ENCODE measurements at places on chromosomes 11 and 22.

DNA sequence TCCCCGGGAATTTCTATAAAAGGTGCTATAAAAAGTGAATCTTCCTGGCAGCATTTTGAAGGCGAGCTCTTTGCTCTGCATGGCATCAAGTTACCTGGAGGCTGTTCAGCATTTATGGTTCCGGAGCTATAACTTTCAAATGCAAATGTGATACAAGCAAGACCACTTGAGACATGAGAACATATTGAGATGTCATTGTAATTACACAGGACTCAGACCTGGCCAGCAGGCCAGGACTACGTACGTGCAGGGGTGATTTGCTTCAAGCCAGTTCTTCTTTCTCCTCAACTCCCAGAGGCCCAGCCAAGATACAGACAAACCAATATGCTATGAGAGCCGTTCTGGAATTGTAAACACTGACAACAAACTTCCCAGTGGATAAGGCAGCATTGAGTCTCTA lies 227.4 kb upstream of the FAT3 start:
- no peak for DNase-seq

DNA sequence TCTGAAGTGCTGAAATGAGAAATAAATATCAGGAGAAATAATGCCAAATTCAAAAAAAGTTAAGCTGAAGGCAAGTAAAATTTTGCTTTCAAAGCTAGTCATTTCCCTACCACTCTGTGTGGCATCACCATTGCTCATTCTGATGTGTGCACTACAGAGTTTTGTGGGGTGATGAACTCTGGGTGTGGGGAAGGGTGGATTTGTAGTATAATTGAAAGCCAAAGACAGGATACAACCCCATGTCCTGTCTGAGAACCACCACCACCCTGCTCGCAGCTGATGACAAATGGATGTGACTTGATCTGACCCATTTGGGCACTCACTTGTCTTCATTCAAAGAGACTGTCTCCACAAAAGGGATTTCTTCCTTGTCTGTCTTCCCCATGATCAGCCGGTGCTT lies 19.3 kb upstream of the TMEM9B start:
- DNase-seq, result no peak

GRCh38 chr22:19571207-19571795 lies 47.1 kb upstream of the CLDN5 start:
- DNase-seq, result no peak

GRCh38 chr22:25690798-25691197 lies 51.2 kb upstream of the MYO18B start:
- DNase-seq, result no peak

DNA sequence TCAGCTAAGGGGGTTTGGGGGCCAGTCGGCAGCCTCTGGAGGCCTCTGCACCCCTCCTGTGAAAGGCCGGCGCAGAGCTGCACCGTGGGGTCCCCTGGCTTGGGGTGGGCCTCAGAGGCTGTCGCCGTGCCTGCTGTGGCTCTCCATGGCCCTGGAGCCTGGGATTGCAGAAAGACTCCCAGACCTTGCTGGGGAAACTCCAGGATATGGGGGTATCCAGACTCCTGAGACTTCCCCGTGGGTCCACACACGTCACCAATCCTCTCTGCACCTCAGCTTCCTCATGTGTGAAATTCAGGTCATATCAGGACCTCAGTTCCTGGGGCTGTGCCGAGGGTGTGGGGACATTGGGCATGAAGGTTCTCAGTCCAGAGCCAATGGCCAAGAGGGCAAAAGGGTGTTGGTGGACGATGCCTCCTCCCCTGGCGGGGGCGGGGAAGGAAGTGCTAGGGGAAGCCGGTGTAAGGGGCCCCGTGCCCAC lies 97.1 kb downstream of the KCNQ1 start:
- no peak for DNase-seq

- no peak for DNase-seq
Observed at GRCh38 chr11:47308050-47308823, 38.3 kb downstream of the MADD start.

DNA sequence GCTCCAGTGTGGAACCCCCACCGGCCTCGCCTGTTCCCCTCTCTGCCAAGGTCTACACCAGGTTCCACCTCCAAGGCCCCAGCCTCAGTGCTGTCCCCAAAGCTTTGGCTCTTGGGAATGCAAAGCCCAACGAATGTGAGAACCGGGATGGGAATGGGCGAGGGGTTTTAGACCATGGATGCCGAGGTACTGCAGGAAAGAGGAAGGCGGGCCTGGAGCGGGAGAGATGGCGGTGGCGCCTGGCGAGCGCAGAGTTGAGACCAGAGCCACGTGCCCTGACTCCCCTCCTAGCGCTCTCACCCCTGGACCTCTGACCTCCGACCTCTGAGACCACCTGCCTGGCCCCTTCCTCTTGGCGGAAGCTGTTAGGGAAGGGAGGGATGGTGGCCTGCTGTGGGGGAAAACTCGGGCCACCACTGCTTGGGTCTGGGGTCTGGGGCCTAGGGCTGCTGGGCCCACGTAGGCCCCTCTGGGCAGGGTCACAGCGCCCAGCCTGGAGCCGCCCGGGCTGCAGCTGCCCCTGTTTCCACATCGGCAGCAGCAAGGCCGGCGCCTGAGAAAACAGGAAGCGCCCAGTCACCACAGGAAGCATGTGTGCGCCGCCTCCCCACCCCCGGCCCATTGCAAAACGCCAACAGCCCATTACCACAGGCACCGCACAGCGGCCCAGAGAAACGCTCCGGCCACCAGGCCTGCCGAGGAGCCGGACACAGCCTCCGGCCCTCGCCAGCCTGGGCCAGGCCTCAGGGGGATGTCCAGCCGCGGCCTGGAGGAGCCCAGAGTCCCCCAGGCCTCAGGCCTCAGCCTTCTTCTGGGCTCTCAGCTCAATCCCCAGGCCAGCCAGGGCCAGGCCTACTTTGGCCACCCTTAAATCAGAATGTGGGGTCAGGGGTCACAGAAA lies 13.8 kb upstream of the SLC39A13 start:
- DNase-seq, result peak; percentile 87

DNA sequence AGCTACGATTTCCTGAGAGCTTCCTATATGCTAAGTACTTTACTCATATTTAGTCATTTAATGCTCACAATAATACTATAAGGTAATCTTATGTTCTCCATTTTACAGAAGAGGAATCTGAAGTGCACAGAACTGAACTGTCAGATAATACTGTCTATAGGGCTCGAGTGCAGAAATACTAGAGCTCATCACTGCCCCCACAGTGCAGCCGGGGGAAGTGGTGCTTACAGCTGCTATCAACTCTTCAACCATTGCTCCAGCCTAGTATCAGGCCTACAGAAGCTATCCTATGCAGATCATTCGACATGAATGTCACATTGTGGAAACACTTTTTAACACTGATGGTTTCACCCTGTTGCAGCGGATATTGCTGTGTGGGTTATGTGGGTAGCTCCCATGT lies 929.9 kb downstream of the NTM start:
- DNase-seq, result no peak

DNA sequence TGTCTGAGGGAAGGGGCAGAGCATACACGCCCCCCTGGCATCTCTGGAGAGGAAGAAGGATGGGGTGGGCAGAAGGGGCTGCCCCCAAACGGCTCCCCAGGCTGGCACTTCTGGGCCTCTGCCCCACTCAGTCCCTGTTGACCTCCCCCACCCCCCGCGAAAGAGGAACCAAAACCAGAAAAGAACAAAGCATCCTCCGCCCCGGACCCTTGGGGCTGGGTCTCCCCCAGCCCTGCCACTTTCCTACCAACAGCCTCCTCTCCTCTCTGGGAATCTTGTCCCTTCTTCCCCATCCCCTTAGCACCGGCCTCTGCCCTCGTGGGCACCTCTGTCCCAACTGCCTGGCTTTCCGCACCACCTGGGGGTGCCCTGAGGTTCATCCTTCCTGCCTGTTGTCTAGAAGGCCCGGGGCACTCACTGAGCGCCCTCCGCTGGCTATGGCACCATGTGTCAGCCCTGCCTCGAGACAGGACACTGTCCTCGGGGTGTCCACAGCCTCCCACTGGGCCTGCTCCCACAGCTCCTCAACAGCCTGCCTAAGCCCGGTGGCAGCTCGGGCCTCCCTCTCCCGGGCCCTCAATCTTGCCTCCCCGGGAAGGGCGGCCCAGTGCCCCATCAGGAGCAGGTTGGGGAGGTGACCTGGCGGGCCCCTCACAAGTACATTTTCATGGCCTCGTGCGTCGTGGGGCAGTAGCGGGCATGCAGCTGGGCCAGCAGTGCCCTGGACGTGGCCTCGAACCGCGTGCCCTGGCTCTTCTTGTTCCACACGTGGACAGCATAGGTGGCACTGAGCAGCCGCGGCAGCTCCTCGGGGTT lies 28.2 kb downstream of the A4GALT start:
- peak; percentile 69 for DNase-seq

DNA sequence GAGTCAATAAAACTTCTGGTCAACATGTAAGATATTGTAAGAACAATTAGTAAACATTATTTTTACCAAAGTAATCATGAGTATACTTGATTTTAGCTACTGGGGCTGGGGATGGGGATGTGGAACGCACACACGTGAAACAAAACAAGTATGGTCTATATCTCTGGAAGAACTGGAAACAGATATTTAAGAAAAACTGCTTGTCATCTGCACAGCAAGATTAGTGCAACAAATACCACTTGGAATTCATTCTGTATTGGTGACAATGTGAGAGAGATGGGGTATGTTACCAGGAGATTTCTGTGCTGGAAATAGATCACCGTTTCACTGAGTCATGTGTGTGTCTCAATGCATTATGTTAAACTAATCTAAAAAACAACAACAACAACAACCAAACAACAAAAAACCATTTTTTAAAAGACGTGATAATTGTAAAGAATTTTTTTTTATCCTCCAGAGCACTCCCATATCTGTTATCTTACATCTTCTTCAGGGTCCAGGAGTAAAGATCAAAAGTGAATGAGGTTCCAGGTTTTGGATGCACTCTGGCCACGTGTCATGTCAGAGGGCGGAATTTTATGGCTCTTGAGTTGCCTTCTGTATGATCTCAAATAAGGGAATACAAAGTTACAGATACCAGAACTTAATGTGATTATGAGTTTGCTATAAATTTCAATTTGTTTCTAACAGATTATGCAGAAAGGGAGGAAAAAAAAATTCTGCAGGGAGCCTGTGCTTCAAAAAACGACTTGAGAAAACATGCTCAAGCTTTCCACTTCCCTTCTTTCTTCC lies 153.0 kb downstream of the BBOX1 start:
- DNase-seq, result no peak

Data from GM13977 (cell line).